ENCODE measurements at places on chromosomes 3 and 15.

DNA sequence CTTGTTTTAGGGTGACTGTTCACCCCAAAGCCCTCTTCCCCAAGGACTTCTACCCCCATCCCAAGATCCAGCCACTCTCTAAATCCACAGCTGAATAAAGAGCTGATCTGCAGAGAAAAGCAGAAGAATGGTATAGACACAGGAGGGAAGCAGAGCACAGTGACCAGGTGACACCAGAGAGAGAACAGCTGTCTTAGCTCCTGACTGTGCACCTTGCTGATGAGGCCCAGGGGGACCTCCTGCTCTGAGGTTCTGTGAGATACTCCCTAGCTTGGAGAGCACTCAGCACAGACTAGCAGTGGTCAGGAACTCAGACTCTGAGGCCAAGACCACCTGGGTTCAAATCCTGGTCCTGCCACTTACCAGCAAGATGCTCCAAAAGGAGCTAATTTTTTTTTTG is 17.7 kb downstream of the MCF2L2 start:
- no peak for DNase-seq

DNA sequence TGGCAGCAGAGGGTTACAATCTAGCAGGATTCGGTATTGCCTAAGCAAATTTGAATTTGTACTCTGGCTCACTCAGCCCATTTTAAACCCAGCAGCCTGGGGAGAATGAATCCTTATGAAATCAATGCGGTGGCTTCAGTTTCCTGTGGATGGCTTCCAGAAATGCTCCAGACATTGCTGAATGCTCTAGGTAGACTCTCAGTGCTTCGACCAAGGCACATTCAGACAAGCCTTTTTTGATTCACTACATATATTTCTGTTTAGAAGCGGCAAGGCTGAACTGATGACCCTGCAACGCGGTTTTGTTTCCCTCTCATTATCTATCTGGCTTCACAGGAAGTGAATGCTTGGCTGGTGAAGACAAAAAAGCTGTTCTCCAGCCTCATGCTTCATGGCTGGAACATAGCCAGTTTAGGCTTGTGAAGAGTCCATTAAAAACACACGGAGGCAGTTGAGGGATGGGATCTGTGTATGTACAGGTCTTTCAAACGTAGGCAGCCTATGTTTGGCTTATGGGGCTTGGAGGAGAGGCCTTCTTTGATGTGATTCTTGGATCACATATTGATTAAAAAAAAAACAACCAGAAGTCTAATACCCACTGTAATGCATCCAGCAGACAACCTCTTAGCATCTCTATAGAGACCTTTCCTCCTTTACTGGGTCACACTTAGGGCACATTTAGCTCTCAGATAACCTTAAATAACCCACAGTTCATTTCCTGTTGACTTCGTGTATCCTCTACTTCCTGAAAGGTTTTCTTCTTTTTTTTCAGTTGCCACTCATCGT is 400.2 kb upstream of the TBL1XR1 start:
- DNase-seq: no peak

- no peak for DNase-seq
Observed at GRCh38 chr3:46490338-46491084, 7.3 kb upstream of the RTP3 start.

DNA sequence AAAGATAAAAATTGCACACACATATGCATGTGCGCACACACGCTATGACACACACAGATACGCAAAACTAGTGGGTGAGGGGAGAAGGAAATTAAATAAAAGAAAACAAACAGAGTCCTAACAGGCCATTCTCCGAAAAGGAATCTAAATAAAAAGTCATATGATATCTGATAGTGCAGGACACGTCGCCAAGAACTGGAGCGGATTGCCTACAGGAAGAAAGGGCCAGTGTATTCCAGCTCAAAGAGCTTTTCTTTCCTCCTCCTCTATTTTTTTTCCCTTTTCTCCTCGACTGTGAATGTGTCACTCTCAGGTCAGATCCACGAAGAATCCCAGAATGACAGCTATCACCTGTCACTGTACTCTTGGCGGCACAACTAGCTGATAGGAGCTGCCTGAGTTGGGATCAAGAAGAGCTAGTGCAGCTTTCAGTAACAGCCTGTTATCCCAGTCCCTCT is 157.8 kb downstream of the TIGIT start:
- no peak for DNase-seq

- no peak for DNase-seq
Observed at GRCh38 chr3:113914646-113915045, 33.2 kb upstream of the ZDHHC23 start.

- DNase-seq: no peak
Observed at GRCh38 chr3:131819381-131820055, 215.3 kb downstream of the CPNE4 start.

DNA sequence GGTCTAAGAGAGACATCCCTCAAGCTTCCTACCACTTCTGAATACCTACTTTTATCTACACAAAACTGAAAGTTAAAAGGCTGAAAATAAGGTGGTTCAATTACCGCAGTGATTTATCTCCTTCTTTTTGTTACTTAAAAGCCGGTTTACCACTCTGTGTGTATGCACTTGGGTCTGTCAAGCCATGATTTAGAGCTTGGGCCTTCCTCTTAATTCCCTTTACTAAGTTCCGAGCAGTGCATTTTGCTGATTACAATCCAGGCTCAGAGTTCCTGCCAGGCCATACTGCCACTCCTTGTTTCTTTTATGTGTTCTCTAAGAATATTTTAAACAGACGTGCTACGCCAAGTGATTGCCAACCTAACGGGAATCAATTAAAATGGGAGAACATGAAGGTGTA is 16.5 kb downstream of the KCTD6 start:
- no peak for DNase-seq

GRCh38 chr3:57731311-57731710 is 24.8 kb upstream of the SLMAP start:
- no peak for DNase-seq

DNA sequence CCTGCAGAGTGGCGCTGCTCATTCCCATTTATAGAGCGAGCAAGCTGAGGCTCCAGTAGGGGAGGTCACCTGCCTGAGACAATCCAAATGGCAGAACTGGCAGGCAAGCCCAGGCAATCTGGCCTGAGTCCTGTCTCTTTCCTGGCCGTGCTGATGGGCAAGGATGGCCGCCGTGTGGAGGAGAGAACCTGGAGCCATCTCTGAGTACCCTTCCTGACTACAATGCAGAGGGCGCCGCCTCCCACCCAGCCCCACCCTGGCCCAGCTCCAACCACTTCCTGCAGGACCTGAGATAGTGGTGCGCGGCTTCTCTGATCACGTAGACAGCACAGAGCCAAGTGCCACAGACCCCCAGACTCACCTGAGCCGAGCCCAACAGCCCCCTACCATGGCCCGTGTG is 7.0 kb downstream of the TLR9 start:
- no peak for DNase-seq

DNA sequence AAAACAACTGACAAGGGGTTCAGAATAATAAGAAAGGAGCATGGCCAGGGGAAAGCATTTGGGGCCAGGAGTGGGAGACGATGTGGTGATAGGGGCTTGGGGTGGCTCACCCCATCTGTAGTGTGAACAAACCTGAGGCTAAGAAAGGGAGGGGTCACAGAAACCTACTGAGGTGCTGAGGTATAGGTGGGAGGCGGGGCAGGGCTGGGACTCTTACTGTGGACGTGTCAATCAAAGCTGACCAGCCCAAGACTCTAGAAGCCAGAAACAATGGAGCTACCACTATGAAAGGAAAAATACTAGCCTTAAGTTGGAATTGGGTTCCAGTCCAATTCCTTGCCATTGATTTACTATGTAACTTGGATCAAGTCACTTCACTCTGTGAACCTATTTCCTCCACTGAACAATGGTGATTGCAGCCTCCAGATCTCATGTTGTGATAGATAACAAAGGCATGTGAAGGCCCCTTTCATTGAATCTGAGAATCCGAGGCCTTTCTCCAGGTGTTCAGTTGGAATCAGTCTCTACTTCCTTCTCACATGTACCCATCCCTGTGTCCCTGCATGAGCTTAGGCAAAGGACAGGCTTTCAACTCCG is 260.9 kb upstream of the HES1 start:
- no peak for DNase-seq

DNA sequence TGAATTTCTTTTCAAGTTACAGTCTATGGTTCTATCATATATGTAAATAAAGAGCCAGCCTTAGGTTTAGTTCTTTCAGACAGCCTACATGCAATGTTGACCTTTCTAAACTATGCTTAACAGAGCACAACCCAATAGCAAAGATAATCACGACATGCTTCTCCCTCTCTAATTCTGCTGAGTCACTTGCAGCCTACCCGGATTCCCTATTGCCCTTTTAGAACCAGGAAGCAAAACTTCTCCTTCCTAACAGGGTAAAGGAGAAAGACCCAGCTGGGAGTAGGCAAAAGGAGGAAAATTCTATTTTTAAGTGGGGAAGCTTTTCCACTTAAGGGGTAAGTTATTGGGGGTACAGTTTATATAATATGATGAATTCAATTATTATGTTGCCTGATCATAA is 79.3 kb downstream of the SLC7A14 start:
- DNase-seq: no peak

GRCh38 chr15:42670451-42670850 is 66.5 kb downstream of the CDAN1 start:
- no peak for DNase-seq

- DNase-seq: no peak
Observed at GRCh38 chr3:134313847-134314587, 60.2 kb downstream of the AMOTL2 start.

DNA sequence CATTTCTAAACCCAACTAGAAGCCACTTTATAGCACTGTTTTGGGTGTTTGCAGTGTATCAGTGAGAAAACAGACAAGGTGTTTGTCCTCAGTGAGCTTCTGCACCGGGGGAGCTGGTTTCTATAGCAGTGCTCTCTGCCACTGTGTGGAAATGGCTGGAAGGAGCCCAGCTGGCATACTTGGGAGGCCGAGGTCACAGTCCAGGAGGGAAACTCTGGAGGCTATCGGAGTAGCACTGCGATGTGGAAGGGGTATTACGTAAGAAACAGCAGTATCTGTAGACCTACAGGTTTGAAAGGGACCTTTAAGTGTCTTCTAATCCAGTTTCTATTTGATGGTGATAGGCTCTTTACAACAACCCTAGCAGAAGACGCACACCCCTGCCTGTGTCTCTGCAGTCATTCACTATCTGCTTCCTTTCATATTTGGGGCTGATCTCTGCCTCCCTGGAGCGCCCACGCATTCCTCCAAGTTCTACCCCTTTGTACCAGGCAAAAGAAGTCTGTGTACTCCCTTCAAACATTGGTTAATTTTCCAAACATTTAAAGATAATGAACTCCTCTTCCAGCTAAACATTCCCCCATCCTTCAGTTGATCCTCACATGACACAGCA is 87.4 kb upstream of the ADAMTS17 start:
- DNase-seq: no peak

GRCh38 chr15:70195171-70195570 is 97.5 kb upstream of the TLE3 start:
- DNase-seq: no peak

GRCh38 chr3:143888846-143889245 is 40.6 kb upstream of the SLC9A9 start:
- no peak for DNase-seq

- DNase-seq: no peak
Observed at GRCh38 chr3:52373676-52374075, 57.6 kb downstream of the DNAH1 start.

- no peak for DNase-seq
Observed at GRCh38 chr3:73467211-73467610, 157.5 kb downstream of the PDZRN3 start.
